NCI-H1436 (cell line): ENCODE measurements at places on chromosomes 7 and 10.

DNA sequence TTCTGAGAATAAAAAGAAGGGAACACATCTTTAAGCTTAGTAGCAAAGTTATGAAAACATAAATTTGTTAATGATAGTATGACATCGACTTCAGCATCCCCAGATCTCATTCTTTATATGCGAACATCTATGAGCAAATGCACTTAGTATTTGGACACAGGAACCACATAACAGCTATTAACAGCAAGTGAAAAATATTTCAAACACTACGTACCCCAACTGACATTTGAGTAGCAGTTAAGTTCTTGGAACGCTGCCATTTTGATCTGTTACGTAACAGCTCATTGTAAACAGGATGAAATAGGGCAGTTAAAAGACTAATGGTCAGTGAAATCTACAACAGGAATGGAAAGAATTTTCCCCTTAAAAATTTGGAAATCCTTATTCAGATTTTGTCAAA, 428.9 kb downstream of the TNS3 start:
- DNase-seq, result no peak

- no peak for DNase-seq
Observed at GRCh38 chr10:96387601-96388000, 28.8 kb upstream of the OPALIN start.

- no peak for DNase-seq
Observed at GRCh38 chr10:78359640-78360091, 326.0 kb downstream of the RPS24 start.

- no peak for DNase-seq
Observed at GRCh38 chr10:132618158-132618919, 80.8 kb downstream of the INPP5A start.

- peak; percentile 67 for DNase-seq
Observed at GRCh38 chr7:138008588-138009349, 6.9 kb upstream of the CREB3L2 start.

DNA sequence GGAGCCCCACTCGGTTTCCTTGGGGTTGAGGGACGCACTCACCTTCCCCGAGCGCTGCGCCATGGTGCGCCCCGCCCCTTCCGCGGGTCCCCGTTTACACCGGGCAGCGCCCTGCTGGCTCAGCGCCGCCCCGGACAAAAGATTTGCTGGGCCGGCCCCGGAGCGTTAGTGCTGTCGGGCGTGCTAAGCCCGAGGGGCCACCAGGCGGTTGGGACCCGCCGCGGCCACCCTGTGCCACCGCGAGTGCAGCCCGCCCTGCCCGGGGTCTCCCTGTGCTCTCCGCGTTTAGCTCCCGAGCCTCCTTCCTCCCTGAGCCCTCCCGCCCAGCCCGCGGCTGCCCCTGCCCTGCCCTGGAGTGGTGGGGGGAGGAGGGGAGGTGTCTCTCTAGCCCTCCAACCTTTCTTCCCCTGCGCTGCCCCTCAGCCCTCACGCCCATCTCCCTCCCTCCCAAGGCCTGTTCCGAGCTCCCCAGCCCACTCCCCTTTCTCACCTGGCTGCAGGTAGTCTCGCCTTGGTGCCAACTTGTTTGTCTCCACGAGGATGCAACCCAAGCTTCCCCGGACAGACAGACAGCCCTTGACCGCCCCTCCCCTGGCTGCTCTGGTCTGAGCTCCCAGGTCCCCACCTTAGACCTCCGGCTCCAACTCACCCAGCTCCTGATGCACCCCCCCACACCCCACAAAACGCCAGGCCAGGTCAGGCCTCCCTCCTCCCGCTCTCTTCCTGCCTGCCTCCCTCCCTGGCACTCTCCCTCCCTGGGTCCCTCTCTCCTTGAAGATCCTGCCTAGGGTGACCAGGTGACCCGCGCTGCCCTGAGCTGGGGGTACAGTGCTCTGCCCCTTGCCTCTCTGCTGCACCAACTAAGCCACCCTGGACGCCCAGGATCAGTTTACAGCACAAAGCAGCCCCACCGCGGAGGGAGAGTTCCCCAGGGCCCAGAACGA, at the start of gene CRYGN:
Gene CRYGN, minus strand, starts transcription at position 287 of the 944 bp plus-strand sequence. Its CDS starts 224 bp downstream, at position 63.
- DNase-seq, result no peak

DNA sequence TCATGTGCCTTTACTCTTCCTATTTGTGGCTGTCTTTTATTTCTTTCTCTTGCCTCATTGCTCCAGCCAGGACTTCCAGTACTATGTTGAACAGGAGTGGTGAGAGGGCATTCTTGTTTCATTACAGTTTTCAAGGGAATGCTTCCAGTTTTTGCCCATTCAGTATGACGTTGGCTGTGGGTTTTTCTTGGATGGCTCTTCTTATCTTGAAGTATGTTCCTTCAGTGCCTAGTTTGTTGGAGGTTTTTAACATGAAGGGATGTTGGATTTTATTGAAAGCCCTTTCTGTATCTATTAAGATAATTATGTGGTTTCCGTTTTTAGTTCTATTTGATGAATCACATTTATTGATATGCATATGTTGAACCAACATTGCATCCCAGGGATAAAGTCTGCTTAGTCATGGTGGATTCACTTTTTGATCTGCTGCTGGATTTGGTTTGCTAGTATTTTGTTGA, 96.8 kb downstream of the GLCCI1 start:
- no peak for DNase-seq

GRCh38 chr7:79414910-79415309, 38.6 kb downstream of the MAGI2 start:
- DNase-seq, result no peak

DNA sequence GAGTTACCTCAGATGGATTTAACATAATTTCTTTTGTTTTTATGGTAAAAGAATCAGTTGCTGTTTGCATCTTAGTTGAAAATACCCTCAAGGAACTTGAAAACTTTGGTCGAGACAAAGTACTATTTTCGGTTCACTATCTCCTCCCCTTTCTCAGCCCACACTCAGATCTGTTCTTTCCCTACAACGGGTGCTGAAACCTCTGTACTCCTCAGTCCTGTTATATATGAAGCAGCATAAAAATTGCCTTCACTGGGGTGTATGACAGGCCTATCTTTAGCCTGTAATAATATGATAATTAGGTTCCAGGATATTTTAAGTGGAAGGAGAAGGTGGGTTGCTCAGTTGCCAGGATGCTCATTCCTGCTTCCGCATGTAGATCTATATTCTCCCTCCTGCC, 105.2 kb upstream of the NOBOX start:
- no peak for DNase-seq

DNA sequence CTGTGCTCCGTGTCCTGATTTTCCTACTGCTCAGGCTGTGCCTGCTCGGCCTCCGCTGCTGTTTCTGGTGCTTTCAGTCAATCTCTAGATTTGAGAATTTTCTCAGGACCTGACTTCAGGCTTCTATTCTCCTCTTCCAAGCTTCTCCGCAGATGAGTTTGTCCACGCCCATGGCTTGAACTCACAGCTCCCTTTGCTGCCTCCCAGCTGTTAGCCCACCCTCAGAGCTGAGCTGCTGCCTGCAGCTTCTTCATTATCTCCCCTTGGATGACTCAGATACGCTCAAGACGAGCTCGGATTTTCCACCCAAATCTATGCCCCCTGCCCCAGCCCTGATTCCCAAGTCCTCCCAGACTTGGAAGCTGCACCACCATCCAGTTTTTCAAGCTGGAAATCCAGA, 104.7 kb downstream of the FGFR2 start:
- no peak for DNase-seq

DNA sequence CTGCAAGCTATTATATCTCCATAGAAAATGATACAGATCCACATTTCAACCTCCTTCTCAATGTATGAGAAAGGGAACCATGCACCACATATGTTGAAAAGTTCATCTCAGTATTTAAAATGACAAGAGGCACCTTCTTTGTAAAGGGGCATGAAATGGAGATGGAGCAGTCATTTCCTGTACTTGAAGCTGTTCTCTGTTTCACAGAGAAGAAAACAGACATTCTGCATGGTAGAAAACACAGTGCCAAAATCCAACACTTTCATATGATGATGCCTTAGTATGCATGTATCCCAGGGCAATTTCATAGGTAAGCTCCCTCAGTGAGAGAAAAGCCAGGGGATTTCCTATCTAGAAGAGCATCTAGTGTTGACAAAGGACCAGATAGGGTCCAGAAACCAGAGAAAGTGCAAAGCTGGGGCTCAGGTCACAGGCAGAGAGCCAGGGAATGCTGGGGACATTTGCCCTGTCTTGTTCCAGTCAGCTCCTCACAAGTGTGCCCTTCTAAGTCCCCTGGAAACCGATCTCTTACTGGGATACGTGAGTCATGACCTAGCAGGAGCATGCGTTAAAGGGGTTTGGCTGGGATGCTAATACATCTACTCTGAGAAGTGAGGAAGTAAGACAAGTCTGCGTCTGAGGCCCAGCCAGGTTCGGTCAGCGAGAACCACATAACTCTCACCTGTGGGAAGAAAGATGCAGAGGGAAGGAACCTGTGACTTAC, 118.7 kb downstream of the ICA1 start:
- DNase-seq, result no peak

- peak; percentile 22 for DNase-seq
Observed at GRCh38 chr10:46284286-46285229, 2.2 kb upstream of the ANTXRL start.

- no peak for DNase-seq
Observed at GRCh38 chr7:149879271-149879743, 5.5 kb downstream of the ATP6V0E2 start.

DNA sequence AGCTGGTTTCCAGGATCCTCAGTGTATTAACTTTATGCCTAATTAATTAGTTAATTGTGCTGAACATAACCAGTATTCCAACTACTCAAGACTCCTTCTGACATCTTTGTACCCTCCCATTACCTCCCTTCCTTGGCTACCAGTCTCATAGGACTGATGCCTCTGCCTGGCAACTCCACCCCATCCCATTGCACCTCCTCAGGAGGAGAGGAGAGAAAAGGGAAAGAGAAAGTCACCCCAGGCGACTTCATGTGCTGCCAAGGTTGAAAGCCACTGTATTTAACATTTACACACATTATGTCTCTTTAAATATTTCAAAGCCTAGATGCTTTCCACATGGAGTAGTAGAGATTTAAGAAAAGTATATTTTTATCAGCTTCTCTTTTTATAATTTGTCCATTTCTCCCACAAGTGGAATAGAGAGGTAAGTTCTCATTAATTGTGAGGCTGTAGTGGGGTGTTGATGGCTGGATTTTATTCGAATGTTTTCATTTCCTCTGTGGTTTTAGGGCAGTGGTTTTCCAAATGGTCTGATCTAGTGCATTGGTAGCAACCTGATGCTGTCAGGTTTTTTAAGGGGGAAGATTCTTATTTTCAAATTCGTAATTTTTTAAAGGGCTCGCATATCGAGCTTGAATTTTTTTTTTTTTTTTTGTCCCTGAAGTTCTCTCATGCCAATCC, 148.0 kb downstream of the BICC1 start:
- DNase-seq, result no peak

- DNase-seq, result no peak
Observed at GRCh38 chr7:600149-601035, 80.7 kb upstream of the PDGFA start.

GRCh38 chr7:104126411-104126841, 81.4 kb downstream of the ORC5 start:
- DNase-seq, result no peak

DNA sequence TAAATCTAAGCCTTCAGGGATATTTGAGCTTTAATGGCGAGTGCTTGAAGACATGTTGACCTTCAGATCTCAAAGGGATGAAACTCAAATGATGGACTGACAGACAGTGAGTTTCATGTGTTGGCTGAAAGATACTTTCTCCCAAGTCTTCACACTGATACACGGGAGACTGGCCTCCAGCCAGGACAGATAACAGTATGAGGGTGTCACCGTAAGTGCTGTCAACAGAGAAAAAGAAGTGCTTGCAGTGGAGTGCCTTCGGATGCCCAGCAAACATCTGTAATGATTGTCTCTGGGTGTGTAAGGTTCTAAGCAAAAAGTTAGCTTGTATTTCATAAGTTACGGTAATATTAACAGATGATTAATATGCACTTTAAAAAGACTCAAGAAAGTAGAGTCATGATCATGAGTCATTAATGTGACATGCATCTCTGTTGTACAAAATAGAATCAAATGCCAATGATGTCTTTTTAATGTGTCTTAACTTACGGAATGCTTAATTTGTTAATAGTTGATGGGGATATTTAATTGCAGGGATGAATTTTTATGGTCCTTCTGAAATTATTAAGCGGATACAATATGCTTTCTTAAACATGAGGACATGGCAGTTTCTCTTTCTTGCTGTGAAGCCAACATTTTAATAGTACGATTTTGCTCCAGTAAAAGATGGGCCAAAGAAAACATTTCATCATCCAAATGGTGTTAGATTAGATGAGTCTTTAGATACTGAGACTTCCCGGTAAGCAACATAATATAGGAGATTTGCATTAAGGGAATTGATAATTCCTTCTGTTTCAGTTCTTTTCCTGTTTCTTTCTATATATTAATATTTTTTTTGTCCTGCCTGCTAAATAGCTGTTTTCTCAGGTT, 292.5 kb downstream of the GALNT17 start:
- no peak for DNase-seq

GRCh38 chr7:89200758-89201157, 405.2 kb upstream of the TEX47 start:
- no peak for DNase-seq

- no peak for DNase-seq
Observed at GRCh38 chr7:22481726-22482125, 18.3 kb downstream of the STEAP1B start.

- no peak for DNase-seq
Observed at GRCh38 chr10:133401981-133402725, 8.2 kb downstream of the MTG1 start.

GRCh38 chr10:126689461-126689994, 19.0 kb upstream of the C10orf90 start:
- no peak for DNase-seq

GRCh38 chr7:103573479-103574058, 127.6 kb upstream of the SLC26A5 start:
- peak; percentile 2 for DNase-seq

DNA sequence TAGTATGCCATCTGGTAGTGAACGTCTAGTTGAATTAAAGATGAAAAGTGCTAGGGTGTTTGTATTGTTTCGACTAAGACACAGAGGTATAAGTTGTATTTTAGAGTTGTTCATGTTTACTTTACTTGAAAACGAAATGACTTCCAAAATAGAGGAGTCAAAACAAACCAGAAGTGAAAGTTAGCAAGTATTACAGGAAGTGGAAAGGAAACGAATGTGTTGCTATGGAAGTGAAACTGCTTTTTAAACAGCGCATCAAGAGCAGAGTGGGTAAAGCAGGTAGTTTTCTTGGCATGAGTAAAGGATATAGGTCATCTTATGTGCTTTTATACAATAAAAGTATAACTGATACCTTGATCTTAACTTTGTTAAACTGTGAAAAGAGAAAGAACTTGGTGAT, 20.0 kb upstream of the GALNTL5 start:
- no peak for DNase-seq

GRCh38 chr10:1107679-1108078, 51.5 kb downstream of the WDR37 start:
- no peak for DNase-seq

- no peak for DNase-seq
Observed at GRCh38 chr7:100435401-100436304, 644 bp downstream of the PPP1R35 start.
